ENCODE measurements at places on chromosomes 5 and 9. TPM values are rescaled to one million over a fixed set of nuclear protein-coding genes. Genes with fewer than 3 reads are reported as not detected.

MOCS2 gene
- 54.2 TPM for total RNA-seq

FOXD4L5 gene
- not detected for total RNA-seq

SLC34A1 gene
- total RNA-seq: not detected

DMRT3 gene
- total RNA-seq: not detected

ADGRV1 gene
- 0.13 TPM for total RNA-seq

RHOBTB3 gene
- 344 TPM for total RNA-seq
